ENCODE measurements at places on chromosomes 12 and 14.
A peak's percentile ranks its signal among the peaks of the same experiment; 100 is the strongest.

DNA sequence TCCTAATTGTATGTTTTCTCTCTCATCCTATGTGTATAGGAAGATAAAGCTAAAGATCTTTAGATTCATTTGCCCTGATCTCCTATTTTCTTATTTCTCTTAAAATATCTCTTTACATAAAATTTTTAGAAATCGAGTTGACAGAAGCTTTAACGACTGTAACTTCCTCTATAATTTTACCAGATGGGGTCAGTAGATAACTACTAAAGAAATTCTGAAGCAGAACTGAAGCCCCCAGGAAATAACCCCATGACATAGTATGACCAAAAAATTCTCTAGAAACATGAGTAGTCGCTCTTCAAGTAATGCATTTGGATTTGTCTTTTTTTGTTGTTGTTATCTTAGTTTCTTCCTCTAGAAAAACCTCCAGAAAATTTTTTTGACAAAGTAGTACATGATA is 288.0 kb downstream of the ERC1 start:
- DNase-seq: no peak

DNA sequence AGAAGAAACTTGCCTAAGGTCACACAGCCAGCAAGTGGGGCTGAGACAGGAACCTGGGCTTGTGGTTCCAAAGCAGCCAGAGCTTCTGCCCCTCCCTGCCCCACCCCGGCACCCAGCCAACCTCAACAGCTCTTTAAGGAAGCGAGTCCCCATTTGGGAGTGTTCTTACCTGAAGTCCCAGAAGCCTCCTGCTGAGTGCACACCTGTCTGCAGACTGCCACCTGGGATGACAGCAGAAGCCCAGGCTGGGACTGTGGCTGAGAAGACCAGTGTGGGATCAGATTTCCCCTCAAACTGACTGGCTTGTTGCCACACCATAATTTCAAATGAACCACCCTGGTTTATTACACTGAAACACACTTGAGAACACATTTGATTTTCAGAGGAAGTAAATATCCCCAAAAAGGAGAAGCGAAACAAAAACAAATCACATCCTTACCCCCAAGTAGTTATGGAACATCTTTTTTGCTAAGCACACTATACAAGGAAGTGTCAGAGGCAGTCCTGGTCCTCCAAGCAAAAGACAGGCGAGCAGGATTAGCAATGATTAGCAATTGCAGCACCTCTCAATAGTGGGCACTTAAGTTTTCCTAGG is 6.3 kb upstream of the RIN3 start:
- no peak for DNase-seq

- DNase-seq: no peak
These were observed 8.9 kb upstream of the LIN7A start for GRCh38 chr12:80946591-80946990.

- no peak for DNase-seq
These were observed 35.3 kb upstream of the ANKRD9 start for GRCh38 chr14:102544747-102545460.

DNA sequence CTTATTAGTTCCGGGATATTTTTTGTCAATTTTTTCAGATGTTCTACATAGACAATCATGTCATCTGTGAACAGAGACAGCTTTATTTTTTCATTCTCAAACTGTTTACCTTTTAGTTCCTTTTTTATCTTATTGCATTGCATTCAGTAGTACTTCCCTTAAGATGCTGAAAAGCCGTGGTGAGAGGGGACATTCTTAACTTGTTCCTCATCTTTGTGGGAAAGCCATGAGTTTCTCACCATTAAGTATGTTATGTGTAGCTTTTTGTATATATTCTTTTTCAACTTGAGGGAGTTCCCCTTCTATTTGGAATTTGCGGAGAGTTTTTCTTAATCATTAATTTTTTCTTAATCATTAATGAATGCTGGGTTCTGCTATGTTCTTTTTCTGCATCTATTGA is 1727.1 kb upstream of the SEL1L start:
- DNase-seq: no peak

DNA sequence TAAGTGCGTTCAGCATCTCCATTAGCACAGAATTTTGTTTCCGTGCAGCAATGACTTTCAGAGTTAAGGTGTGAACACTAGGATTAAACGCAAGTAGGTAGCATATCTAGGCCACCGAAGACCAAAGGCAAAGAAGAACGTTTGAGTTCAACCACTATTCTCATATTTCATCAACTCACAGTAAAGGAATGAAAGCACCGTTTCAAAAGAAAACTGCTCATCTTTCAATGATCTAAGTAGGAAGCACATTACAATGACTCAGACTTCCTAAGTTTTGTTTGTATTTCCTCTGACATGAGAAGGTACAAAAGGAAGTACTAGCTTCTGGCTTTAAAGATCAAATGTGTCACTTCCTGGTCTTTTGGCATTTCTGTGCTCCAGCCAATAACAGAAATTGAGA is 57.6 kb downstream of the ACADS start:
- DNase-seq: no peak

DNA sequence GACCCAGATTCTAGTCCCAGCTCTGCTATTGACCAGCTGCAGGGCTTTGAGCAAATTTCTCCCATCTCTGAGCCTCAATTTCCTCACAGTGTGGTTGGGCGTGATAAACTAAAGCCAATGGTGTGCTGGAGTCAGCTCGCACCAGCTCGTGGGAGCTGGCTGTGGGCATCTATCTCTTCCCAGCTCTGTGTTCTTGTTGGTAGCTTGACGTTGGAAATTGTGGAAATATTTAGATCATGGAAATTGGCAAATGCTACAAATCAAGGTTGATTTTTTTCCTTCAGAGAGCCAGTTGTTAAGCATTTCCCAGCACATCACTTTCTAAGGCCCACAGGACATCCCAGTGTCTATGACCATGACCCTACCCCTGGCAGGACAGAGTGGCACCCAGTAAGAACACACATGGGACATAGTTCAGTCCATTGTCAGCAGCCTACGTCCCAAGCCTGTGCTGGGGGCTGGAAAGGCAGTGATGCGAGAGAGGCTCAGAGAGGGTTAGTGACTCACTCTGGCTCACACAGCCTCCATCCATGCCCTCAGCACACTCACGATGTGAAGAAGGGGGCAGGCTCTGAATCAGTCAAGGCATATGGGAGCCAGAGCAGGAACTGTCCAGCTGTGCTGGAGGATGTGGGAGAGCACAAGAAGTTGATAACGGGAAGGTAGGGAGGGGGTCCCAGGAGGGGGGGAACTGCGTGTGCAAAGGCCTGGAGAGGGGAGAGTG is 77.6 kb downstream of the LGMN start:
- DNase-seq: peak; percentile 9

DNA sequence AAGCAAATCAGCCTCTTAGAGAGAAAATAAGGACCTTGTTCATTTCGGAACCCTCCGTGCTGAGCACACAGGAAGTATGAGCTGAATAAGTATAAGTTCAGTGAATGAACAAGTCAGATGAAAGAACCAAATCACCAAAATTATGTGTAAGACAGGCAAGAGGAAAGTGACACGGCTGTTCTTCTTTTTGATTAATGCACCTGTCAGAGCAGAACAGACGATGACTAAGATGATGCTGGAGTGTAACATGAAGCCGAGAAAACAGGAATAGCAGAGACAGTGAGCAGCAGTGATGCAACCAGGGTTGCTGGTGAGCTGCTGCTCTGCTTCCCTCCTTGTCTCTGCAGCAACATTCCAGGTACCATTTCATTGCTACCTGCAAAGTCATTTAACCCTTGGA is 861.1 kb downstream of the GALC start:
- DNase-seq: no peak

All from RCC 7860 (cell line).